ENCODE measurements at places on chromosomes 5 and 9.

- DNase-seq: no peak
These were observed 18.8 kb downstream of the BTNL9 start for GRCh38 chr5:181058786-181059296.

DNA sequence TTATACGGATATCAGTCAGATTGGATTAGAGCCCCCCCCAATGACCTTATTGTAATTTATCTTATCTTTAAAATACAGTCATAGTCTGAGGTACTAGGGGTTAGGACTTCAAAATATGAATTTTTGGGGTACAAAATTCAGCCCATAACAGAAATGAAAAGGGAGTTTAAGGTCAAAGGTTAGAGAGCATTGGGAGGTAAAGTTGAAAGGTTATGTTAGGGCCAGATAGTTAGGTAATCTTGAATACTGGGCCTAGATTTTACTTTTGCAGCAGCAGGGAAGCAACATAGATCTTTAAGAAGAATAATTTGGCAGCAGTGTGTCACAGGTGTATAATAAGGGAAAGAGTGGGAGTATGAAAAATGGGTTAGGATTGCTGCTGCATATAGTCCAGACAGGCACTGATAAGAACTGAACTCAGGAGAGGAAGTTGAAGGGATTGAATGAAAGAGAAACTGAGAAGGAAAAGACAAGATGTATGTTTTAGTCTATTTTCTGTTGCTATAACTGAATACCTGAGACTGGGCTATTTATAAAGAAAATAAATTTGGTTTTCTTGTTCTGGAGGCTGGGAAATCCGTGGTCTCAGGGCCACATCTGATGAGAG, 10.7 kb upstream of the GCNT4 start:
- DNase-seq: no peak

- no peak for DNase-seq
These were observed 5.0 kb downstream of the RELL2 start for GRCh38 chr5:141641634-141642267.

DNA sequence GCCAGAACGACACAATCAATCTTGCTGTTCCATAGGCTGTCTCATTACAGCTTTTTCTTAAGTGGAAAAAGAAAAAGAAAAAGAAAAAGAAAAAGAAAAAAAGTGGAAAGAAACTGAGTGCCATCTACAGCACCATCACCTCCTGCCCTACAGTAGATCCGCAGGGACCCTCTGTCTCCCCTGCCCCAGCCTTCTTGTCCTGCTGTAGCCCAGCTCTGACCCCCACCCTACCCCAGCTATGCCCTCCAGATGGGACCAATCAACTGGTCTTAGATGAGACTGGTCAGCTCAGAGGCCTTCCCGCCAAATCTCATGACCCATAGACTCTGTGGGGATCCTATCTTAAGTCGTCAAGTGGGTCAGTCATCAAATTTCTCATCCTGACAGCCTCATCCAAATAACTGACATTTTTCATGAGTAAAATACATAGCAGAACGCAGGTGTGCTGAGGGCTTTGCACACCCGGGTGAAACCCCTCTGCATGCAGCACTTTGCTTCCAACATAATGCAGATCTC, 34.8 kb downstream of the TSPAN17 start:
- no peak for DNase-seq

- DNase-seq: no peak
These were observed 29.9 kb downstream of the IRX2 start for GRCh38 chr5:2721385-2722138.

- no peak for DNase-seq
These were observed 128.9 kb upstream of the IL12B start for GRCh38 chr5:159459132-159459627.

DNA sequence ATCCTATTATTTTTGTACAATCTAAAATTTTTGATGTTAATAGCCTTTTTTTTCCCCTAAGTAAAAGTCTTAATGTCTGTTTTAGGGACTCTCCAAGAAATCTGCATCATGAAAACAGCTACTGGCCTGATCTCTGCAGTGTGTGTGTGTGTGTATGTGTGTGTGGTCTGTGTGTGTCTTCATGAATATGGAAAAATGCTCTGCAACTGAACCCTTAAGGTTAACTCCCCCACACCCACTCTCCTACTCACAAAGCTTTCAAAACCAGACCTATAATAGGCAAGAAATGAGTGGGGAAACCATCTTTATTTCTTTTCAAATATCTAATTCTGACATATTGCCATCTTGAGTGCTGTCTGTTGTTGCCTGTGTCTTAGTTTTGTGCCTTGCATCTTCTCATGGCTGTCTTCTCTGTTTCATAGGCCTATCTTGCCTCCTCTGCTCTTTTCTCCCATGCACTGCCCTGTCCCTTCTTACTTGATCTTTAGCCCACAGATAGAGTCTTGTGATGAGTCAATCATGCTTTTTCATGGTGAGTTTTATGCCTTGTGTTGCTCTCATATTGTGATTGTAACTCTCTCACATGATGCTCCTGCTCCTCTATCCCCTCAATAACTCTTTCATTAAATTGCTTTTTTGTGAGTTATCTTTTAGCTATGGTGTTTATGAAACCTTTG, 68.3 kb downstream of the CHSY3 start:
- no peak for DNase-seq

DNA sequence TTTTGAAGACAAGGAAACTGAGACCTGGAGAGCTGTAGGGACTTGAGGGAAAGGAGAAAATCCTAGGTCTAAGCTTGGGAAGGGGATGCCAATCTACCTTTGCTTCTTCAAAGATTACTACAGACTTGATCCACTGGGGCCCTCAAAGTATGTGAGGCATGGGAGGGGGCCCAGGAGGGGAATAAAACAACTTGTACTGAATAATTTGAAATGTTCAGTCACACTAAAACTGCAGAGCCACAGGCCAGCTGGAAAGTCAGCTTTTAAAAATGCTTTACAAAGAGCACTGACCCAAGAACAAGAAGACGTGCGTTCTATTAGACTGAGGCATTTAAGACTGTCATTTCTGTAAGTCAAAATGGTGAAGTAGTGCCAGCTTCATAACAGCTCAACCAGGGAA, 13.6 kb downstream of the IL33 start:
- no peak for DNase-seq

DNA sequence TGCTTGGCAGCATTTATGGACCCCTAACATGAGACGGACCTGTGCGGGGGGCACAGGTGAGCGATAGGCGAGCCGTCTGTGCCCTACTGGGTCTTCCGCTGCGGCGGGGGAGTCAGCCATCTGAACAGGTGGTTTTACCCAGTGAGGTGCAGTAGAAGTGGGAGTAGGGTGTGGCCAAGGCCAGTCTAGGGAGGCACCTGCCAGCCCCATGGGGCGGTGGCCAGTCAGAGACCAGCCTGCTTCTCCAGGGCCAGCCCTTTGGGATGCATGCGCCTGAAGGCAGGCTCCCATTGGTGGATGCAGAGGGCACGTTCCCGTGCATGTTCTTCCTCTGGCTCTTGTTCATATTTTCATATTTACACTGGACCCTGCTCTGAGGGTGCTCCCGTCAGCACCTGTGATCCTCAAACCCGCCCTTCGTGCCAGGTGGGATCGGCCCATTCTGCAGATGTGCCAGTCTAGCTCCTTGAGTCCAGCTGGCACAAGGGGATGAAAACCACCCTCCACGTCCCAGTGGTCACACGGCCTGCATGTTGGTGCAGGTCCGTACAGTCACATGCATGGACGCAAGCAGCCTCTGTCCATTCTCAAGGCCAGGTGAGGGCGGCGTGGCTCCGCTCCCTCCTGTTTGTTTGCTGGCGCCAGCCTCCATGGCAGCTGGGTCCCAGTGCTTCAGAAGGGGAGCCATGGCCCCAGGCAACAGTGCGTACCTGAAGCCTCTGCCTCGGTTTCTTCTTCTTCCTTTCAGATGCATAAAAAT, 9.0 kb downstream of the COL5A1 start:
- DNase-seq: no peak

- DNase-seq: no peak
These were observed 6.3 kb downstream of the IGIP start for GRCh38 chr5:140131967-140132409.

- no peak for DNase-seq
These were observed 97.8 kb upstream of the HAND1 start for GRCh38 chr5:154575546-154576428.

- no peak for DNase-seq
These were observed 3.7 kb upstream of the NRARP start for GRCh38 chr9:137305798-137306065.

- DNase-seq: no peak
These were observed 144.4 kb downstream of the BNC2 start for GRCh38 chr9:16726029-16726428.

- DNase-seq: no peak
These were observed 57.6 kb upstream of the GRHPR start for GRCh38 chr9:37364751-37365360.

- DNase-seq: no peak
These were observed 51.2 kb downstream of the FXN start for GRCh38 chr9:69086769-69087168.

- no peak for DNase-seq
These were observed 263.4 kb downstream of the DEPDC1B start for GRCh38 chr5:60436518-60436917.

DNA sequence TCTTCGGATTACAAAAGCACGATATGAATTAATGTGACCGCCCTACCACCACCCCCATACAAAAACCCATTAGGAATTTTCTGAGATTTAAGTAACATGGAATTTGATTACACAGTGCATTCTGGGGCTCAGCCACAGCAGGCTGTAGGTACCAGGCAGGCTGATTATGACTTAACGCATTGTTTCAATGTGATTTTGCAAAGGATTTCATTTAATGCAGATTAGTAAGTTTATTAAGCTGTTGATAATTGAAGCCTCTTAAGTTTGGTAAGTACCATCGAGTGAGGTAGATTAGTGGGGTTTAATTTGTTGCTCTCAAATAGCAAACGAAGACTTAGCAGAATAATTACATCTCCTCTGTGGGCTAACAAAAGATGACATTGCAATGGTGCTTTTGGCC, 240.1 kb downstream of the TRPM3 start:
- DNase-seq: no peak

- no peak for DNase-seq
These were observed 44.9 kb upstream of the MAN2A1 start for GRCh38 chr5:109644829-109645228.

GRCh38 chr9:72704688-72705375, 183.4 kb downstream of the TMC1 start:
- no peak for DNase-seq

- no peak for DNase-seq
These were observed 971 bp downstream of the PHYKPL start for GRCh38 chr5:178231539-178232123.

DNA sequence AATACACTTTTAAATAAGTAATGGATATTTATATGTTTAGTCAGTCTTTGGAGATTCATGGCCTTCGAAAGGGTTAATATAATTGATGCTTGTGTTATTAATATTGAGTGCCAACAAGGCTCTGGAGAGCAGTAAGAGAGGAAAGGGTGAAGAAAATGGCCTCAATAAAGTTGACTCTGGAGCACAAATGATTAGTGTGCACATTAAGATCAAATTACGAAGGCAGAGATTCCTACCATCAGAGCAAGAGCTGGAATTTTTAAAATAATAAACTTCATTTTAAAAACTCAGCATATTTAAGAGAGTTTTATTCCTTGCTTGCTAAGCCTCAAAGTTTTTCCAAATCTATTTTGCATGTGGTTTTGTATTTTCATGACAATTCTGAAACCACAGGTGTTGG, 14.8 kb downstream of the SLC44A1 start:
- DNase-seq: no peak

DNA sequence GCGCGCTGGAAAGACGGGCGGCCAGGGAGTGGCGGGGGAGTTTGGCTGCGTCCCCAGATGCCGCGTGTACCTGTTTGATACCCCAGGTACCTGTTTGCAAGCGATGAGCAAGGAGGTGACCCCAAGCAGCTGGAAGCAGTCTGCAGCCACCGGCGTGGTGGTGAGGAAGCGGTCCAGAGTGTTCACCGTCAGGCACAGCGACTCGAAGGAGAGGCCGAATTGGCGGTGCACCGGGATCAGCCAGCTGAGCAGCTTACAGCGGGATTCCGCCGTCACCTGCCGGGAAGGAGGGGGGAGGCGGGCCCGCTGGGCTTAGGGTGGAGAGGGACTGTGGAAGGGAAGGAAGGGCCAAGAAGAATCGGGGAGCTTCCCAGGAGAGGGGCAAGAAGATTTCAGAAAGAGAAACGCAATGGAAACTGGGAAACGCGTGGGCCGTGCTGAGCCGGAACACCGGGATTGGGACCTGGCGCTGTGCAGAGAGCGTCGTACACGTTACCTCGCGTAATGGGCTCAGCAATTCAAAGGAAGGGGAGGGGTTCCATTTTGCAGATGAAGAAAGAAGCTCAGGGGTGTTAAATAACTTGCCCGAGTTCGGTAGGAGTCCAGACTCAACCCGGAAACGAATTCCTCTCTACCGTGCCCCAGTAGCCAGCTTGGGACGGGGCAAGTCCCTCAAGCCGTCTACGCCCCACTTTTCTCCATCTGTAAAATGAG, 980 bp downstream of the CCNO start:
- DNase-seq: no peak

DNA sequence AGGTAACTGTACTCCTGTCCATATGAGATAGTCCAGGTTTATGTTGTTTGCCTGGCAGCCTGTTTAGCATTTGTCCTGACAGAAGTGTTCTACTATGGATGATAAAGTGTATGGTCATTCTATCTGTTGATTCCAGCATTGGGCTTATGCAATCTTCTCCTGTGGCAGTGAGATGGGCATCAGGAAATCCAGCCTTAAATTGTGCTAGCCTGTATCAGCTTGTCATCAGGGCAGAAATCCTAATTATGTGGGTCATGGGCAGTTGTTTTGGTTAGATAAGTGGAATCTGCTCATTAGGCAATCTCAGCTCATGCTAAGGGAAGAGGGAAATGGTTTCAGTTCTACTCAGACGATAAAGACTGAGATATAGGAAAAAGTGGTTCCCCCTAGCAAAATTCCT, 247.4 kb upstream of the CHD1 start:
- no peak for DNase-seq

GRCh38 chr9:131276094-131276888, at the start of gene FAM78A:
Gene FAM78A, minus strand, starts transcription at chr9:131276510. Its CDS starts 331 bp downstream, at chr9:131276179.
- no peak for DNase-seq

- no peak for DNase-seq
These were observed 302.9 kb upstream of the PAPPA start for GRCh38 chr9:115850548-115851304.

DNA sequence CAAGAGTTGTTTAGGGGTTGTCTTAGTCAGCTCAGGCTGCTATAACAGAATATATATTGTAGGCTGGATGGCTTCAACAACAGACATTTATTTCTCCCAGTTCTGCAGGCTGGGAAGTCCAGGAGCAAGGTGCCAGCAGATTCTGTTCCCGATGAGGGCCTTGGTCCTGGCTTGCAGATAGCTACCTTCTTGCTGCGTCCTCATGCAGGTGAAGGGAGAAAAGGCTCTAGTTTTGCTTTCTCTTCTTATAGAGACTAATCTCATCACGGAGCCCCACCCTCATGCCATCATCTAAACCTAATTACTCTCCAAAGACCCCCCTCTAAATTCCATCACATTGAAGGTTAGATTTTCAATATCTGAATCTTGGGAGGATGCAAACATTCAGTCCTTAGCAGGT, 246.0 kb upstream of the ANKRD55 start:
- no peak for DNase-seq

DNA sequence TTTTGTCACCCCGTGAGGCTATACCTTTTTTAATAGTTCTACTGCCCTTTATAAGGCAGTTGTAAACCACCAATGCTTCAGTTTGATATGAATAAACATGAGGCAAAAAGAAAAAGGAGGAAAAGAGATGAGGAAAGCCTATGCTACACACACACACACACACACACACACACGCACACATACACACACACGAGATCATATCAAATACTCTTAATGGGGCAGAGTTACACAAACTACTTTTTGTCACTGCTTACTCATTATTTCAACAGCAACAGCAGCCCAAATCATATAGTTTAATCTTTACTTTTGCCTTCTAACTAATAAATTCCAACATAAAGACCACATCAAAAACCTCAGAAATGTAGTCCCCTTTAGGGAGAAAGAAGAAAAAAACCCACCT, 116.8 kb upstream of the PAM start:
- no peak for DNase-seq
